ENCODE measurements at places on chromosomes 16 and 17. TPM values are rescaled to one million over a fixed set of nuclear protein-coding genes. Genes with fewer than 3 reads are reported as not detected.

GRCh38 chr17:28193241-28193640, 125.8 kb upstream of the TMEM97 start:
- no peak for DNase-seq

DNA sequence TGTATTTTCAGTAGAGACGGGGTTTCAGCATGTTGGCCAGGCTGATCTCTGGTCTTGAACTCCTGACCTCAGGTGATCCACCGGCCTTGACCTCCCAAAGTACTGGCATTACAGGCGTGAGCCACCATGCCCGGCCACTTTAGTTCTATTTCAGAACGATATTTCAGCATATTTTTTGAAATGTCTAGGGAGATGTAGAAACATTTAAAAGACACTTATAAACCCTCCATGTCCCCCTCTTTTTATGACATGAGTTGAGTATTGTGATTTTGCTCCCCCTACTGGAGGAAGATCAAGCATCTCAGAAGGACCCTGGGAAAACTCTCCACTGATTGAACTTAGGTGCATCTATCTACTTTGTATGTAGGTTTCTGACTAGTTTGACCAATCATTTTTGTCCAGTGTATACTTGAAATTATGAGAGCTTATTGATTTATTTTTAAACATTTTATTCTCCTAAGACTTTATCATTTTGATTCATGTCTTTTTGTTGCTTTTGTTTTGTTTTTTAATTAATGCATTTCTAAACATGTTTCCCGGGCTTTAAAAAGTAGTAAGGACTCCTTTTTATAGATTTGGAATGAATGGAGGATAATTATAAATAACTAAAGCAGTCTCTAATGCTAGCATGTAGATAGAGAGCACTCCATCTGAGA, 105.1 kb downstream of the CHD9 start:
- DNase-seq: no peak

DNA sequence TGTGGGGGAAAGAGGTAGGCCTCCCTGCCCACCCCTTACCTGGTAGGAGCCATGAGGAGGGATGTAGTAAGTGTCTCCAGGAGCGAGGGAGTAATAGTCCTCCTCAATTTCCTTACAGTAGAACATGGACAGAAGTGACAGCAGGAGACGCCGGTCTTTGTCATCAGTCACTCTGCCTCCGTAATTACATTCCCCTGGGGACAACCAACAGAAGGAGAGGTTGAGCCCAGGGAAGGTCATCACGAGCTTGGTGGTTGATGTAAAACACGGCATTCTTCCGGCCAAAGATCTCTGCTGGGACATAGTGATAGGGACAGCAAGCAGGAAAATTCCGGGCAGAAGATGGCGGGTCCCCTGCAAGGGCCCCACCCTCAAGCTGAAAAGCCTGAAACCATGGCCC, 47.9 kb downstream of the LYRM1 start:
- DNase-seq: no peak

GRCh38 chr17:63039342-63039741, 73.3 kb downstream of the TANC2 start:
- DNase-seq: no peak

DNA sequence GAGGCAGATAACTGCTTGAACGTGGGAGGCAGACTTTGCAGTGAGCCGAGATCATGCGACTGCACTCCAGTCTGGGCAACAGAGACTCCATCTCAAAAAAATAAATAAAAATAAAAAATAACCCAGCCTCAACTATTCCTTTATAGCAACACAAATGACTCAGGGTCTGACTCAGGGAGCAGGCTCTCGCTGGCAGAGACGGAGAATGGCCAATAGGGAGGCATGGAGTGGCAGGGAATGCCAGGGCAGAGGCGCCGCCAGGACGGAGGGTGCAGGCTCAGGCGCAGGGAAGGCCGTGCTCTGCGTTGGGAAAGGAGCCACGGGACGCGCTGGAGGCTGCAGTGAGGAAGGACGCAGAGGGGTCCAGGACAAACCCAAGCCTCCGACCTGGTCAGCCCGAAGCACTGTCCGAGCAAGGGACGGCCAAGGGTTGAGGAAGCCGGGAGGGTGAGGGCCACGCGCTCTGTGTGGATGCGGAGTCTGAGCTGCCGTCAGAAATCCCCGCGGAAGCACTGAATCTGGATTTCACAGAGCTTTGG, 40.3 kb downstream of the PKD1 start:
- no peak for DNase-seq

- DNase-seq: no peak
These were observed 11.4 kb upstream of the DOC2B start for GRCh38 chr17:192666-193425.

DNA sequence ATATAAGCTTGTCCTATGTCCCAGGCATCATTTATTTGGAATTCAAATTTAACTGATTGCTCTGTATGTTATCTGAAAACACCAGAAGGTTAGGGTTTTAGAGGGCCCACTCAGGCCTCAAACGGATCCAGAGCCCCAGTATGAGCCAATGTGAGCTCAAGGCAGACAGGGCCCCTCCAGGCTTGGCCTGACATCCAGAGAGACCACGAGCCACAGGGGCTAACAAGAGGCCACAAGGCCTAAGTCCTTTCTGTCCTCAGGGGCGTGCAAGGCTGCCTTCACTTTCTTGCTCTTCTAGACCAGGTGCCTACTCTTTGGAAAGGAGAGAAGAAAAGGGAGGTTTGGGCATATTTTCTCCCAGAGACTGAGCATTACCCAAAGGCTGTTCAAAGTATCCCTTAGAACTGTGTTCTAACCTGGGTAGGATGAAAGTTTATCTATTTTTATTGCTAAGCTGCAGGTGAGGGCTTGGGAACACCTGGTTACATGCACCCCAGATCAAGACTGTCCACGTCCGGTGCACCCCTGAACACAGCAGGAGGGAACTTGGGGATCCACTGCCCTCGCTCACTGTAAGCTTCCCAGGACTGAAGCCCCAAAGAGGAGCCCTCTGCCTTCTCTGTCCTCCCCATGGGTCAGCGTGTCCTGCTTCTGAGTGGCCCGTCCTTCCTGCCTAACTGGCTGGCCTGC, 1.5 kb upstream of the ENGASE start:
- DNase-seq: peak; percentile 40

GRCh38 chr17:63382826-63383225, 63.3 kb downstream of the CYB561 start:
- DNase-seq: no peak

DNA sequence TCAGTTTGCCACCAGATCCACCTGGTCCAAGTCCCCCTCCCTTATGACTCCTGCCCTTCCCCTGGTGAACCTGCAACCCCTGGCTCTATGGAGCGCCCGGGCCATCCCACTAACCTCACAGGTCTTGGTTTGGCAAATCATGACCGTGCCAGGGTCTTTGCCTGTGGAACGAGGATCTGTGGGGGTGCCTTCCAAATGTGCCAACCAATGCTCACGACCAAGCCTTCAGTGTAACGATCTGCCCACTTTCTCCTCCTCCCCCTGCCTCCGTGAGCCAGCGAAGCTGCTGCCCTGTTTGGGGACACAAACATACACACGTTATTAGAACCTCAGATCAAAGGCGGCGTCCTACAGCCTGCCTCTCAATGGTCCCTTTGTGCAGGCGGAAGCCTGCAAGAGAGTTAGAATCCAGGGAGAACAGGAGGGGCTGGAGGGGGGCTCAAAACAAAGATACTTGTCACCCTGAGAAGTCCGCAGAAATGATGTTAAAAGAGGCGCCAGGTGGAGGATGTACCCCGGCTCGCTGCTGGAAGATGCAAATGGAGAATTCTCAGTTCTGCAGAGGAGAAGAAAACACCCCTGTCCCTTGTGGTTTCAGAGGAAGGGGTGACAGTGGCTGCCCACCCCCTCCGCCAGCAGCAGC, 9.0 kb upstream of the NKD1 start:
- DNase-seq: no peak

SYNGR3 gene
- 0.74 TPM for total RNA-seq

RAB34 gene
- 131 TPM for total RNA-seq

HSD11B2 gene
- 0.20 TPM for total RNA-seq

KREMEN2 gene
- not detected for total RNA-seq

All from chondrocyte (in vitro differentiated cells).